NCI-H2107 (cell line): ENCODE measurements at places on chromosomes 12 and 14.

GRCh38 chr12:48936379-48936979 is 11.2 kb upstream of the FKBP11 start:
- peak; percentile 4 for DNase-seq

- no peak for DNase-seq
Measured at GRCh38 chr12:630656-631632, 32.3 kb downstream of the NINJ2 start.

GRCh38 chr12:76621582-76622024 is 62.0 kb upstream of the OSBPL8 start:
- peak; percentile 73 for DNase-seq

- no peak for DNase-seq
Measured at GRCh38 chr14:78405079-78405856, 235.1 kb downstream of the NRXN3 start.

GRCh38 chr14:105026033-105026785 is 5.3 kb upstream of the CDCA4 start:
- no peak for DNase-seq

GRCh38 chr14:102508410-102508773 is 1.2 kb downstream of the ANKRD9 start:
- DNase-seq = no peak

GRCh38 chr12:30754383-30754749 is 385 bp downstream of the CAPRIN2 start:
- DNase-seq = peak; percentile 55

GRCh38 chr12:13183620-13184019 is 12.9 kb upstream of the EMP1 start:
- no peak for DNase-seq

- DNase-seq = no peak
Measured at GRCh38 chr14:60589442-60589841, 59.8 kb downstream of the SIX1 start.

GRCh38 chr12:23949348-23950209 is at the start of gene SOX5:
TSS of gene SOX5 (minus strand) at chr12:23949670. CDS start at chr12:23949601, 69 bp downstream.
- DNase-seq = no peak

GRCh38 chr14:58659846-58660245 is 22.1 kb downstream of the DACT1 start:
- DNase-seq = no peak

DNA sequence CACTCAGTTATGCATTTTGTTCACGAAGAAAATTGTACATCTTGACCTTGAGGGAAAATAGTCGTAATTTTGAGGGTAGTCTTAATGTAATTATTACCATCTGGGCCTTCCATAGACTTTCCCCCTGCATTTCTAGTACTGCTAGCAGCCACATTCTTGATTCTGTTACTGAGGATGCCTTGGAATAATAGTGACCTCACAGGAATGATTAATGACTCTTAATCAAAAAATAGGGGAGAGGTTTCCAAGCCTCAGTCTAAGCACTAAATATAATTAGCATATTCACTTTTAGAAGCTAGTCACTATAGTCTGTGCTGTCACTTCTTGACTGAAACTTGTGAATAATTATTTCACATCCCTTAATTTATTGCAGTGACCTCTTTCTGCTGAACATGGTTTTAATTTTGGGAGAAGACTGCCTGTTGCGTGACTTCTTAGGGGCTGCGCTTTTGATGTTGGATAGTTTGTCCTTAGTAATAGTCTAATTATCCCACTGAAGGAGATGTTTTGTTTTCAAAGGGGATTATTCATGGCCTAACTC is 400.5 kb downstream of the ADAMTS20 start:
- DNase-seq = no peak

GRCh38 chr14:24784981-24785380 is 151.0 kb upstream of the GZMB start:
- DNase-seq = no peak

DNA sequence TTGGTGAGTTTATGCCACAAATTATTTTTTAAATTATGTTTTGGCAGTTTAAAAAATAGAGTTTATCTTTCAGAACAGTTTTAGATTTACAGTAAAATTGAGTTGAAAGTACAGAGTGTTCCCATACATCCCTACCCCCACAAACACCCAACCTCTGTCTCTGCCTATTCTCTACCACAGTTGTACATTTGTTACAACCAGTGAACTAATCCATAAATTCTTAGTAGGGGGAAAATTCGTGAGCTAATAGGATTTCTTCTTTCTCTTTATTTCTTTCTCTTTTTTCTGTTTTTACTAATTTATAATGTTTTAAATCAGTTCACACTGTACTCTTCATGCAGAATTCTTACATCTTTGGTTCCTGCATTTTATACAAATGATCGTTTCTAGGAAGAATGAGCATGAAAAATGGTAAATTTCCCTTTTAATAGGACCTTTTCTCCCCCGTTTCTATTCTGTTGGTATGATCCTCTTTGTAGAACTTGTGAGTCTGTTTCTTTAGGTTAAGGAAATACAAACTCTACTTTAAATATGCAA is 56.7 kb downstream of the MIPOL1 start:
- DNase-seq = no peak

- no peak for DNase-seq
Measured at GRCh38 chr12:49965836-49966235, 4.2 kb downstream of the AQP5 start.

- DNase-seq = no peak
Measured at GRCh38 chr14:34212172-34212929, 249.7 kb downstream of the SPTSSA start.

DNA sequence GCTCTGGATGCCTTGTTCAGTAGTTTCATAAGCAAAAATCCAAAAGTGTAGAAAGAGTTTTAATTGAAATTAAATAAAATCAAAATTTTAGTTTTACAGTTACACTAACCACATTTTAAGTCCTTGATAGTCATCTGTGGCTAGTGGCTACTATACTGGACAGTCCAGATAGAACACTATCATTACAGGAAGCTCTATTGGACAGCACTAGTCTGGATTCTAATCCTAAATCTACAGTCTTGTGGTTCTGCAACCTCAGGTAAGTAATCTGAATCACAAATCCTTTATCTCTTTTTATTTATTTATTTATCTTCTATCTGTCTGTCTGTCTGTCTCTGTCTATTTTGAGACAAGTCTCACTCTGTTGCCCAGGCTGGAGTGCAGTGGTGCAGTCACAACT is 18.0 kb downstream of the RAP1B start:
- DNase-seq = no peak

GRCh38 chr12:93536766-93537488 is 35.5 kb upstream of the SOCS2 start:
- no peak for DNase-seq

DNA sequence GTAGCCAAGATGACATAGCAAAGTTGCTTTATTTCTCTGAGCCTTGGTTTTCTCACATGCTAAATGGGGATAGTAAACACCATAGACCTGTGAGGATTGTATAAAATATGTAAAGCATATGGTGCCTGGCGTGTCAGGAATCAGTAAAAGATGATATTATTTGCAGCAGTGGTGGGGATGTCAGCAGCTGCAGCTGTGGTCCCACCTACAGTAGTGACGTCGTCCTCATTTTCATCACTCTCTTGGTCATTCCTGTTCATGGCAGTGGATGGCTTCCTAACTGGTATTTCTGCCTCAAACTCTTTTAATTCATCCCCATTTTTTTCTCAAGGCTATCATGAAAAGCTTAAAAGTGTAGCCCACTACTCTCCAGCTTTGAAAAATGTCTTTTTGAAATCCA is 12.1 kb downstream of the BMAL2 start:
- DNase-seq = no peak

DNA sequence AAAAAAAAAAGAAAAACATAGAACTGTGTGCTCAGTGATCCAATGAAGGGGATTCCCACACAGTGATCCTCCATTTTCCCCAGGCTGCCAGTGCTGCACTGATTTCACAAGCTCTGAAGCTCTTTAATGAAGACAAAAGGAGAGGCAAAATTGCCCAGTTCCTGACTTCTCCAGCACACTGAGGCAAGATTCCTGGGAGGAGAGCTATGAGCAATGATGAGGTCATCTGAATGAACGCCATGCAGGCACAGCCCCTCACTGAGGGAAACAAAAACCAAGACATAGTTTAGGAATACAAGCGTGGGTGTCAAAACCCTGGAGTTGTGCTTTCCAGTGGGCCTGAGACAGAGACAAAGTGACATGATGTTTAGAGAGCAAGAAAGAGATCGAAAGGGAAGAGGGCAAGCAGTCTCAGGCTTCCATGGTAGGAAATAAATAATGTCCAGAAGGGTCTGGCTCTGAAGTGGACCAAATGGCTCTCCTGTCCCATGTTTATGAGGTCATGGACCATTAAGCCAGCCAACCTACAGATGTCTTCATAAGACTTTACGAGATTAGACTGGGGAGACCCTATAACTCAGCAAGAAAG is 40.9 kb upstream of the SMUG1 start:
- no peak for DNase-seq

DNA sequence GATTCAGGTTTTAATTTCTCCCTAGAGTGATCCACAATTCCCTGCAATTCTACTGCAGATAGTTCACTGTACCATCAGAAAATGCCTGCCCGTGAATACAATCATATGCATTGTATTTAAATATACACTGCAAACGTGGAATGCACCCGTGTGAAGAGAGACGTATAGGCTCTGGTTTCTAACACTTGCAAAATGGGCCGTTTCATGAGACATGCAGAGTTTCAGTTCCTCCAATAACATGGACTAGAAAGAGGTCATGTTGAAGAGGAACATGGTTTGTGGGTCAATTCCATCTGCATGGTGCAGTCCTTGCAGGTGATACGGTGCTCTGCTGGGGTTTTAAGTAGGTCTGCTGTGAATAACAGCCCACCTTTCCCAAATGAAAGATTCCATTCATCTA is 373.3 kb downstream of the TMEM132D start:
- no peak for DNase-seq

GRCh38 chr12:114672817-114673168 is 11.2 kb downstream of the TBX3 start:
- no peak for DNase-seq

DNA sequence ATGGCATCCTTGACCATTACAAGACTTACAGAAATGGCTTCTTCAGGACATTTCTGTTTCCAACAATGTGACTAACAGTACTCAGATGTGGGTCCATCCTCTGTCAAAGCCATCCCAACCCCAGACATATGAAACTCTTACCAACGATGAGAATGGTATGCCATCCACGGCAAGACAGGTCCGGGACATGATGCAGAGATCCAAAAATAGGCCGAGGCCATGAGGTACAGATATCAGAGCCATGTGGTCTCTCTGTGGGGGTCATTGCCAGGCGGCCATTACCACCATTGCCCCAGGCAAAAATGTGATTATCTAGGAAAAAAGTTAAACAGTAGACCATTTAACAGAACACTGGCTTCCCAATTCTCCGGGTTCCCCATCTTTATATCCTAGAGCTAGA is 27.5 kb downstream of the ZC2HC1C start:
- DNase-seq = no peak

DNA sequence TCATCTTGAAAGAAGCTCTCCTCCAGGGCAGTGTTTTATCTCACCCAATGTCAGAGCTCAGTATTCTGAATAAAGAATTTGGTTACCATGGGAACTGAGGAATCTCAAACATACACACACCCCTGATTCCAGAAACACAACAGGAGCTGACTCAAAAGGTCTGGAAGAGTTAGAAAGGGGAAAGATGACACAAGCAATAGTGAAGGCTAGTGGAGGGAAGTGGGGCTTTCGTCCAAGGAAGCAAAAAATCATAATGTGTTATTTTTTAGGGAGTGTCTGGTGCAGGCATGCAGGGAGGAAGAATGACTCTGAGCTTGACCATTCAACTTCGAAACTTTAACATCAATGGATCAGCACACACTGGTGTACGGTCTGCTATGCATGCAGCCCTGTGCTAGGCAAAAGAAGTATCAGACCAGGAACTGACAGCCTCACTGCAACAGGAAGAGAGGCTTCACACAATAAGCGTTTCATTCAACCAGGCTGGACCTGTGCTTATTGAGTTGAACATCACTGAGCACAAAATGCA is 20.3 kb downstream of the HEBP1 start:
- DNase-seq = no peak

GRCh38 chr12:80589077-80589476 is 118.4 kb upstream of the MYF6 start:
- no peak for DNase-seq

DNA sequence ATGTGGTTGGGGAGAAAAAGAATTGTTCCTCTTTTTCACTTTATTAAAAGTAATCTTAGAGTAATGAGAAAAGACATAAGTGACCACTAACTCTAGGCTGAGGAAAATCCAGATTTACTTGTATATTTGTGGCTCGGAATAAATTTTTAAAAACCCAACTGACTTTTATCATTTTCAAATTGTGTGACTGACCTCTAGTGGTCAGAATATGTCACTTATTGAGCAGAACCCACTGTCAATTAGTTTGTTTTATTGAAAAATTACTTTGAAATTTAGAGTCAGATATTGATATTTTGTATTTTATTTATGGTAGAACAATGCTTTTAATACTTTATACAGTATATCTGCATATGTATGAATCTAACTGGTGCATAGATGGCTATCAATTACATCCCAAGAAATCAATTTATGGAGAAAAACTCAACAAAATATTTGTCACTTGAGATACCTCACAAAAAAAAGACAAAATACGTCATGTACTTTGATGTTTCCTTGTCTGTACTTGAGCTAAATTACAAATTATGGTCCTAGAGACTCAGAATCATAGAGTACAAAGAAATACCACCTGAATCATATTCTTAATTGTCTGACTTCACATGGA is 229.4 kb downstream of the CNTN1 start:
- DNase-seq = no peak

GRCh38 chr14:76767681-76768656 is 6.7 kb downstream of the VASH1 start:
- DNase-seq = no peak

DNA sequence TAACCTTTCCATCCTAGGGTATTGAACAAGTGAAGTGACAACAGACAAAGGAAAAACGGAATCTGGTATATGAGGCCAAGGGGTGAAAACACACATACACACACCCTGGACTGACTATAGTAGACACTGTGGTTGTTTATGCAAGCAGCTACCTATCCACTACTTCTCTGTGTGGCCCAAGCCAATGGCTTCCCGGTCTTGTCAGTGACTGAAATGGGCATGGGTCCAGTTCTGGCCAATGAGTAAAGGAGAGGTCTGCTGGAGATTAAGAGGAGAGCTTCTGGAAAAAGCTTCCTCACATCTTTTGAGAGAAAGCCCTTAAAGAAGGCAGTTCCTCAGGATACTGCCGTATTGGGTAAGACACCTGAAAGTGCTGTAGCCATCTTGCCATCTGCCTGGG is 19.3 kb downstream of the MBIP start:
- DNase-seq = no peak

GRCh38 chr12:122961531-122962329 is 4.5 kb downstream of the ABCB9 start:
- DNase-seq = no peak

DNA sequence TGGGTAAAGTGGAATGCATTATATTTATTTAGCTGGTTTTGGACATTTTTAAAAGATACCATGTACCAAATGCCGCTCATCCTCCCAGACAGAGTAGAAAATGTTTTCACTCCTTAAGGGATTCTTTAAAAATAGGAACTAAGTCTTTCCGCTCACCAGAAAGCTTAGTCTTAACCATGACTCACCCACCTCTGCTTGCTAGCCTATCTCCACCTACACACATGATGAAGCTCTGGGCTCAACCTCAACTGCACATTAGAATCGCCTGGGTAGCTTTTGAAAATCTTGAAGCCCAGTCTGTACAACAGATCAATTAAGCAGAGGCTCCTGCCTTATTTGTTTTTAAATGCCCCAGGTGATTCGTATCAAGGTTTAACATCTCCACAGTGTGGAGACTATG is 260.5 kb downstream of the NEDD1 start:
- DNase-seq = no peak

- DNase-seq = peak; percentile 52
Measured at GRCh38 chr14:99230208-99231151, 41.5 kb downstream of the BCL11B start.
